ENCODE measurements at places on chromosomes 5 and 9.

- DNase-seq, result no peak
Measured at GRCh38 chr9:4788703-4789102, 4.0 kb upstream of the RCL1 start.

- DNase-seq, result no peak
Measured at GRCh38 chr5:53099546-53099945, 10.0 kb downstream of the MOCS2 start.

- no peak for DNase-seq
Measured at GRCh38 chr5:113682497-113683136, 169.1 kb downstream of the YTHDC2 start.

- no peak for DNase-seq
Measured at GRCh38 chr5:144504929-144505577, 334.4 kb downstream of the KCTD16 start.

DNA sequence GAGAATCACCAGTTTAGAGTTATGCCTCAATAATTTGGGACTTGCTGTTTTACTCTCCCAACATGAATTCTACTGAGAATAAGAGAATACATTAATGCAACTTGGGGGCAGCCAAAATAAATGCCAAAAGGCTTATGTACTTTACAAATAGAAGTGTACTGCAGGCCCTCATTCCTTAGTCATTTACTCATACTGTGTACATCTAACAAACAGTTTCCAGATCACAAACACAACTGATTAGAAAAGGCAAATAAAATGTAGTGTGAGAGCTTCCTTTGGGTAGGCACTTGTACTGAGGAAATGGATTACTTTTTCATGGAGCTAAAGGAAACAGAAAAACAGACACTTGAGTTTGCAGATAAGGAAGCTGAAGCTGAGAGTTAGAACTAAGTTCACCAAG is 12.6 kb downstream of the ANKDD1B start:
- DNase-seq, result no peak

DNA sequence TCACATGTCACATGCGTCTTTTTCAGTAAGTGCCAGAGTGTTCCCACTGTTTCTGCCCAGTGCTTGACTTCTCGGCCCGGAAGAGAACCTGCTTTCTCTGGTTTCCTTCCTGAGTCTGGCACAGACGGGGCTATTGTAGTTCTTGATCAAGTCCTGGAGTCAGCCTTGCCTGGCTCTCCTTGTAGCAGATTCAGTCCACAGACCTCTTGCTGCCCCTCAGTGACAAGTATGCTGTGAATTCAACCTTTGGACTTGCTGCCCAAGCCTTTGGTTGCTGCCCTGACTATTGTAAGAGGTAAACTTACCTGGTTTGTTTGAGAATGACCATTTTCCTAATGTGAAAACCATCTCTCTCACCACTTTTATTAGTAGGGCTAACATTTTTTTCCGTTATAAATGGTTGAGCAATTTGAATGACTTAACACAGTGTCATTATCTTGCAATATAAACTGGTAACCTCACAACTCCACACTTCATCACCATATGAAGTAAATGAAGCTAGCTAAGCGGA is 24.7 kb downstream of the ZBTB34 start:
- no peak for DNase-seq

DNA sequence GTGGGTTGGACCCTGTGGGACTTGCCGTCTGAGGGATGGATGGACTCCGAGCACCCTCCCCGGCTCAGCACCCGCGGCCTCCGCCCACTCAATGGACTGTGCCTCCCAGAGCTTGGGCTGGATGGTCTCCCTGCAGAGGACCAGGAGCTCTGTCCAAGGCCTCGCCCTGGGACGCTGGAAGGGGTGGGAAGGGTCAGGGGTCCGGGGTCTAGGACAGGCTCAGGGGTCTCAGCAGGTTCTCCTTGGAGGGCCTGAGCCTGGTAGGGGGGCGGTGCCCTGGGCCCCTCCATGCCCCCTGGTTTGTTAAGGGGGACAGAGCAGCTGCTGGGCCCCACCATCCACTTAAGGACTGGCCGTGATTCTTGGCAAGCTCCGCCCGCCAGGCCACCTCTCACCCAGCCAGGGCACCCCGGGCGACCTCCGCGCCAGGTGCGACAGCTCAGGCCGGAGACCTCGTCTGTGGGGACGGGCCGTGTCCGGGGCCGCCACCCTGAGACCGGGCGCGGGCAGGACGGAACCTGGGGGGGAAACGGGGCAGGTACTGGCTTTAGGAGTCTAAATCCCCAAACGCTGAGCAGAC is 29.2 kb downstream of the EXOC3 start:
- DNase-seq, result no peak

DNA sequence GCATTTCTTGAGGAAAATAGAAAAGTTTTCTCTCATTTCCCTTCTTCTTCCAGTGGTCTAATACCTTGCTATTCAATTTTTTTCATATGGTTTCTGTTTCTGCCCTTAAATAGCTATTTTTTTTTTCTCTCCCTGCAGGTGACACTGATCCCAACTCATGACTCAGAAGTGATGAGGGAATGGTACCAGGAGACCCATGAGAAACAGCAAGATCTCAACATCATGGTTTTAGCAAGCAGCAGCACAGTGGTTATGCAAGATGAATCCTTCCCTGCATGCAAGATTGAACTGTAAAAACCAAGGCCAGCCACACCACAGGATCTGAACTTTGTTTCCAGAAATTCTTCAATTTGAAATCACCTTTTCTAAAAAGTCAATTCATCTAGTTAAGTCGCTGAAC is 97.7 kb downstream of the MAP1B start:
- no peak for DNase-seq

DNA sequence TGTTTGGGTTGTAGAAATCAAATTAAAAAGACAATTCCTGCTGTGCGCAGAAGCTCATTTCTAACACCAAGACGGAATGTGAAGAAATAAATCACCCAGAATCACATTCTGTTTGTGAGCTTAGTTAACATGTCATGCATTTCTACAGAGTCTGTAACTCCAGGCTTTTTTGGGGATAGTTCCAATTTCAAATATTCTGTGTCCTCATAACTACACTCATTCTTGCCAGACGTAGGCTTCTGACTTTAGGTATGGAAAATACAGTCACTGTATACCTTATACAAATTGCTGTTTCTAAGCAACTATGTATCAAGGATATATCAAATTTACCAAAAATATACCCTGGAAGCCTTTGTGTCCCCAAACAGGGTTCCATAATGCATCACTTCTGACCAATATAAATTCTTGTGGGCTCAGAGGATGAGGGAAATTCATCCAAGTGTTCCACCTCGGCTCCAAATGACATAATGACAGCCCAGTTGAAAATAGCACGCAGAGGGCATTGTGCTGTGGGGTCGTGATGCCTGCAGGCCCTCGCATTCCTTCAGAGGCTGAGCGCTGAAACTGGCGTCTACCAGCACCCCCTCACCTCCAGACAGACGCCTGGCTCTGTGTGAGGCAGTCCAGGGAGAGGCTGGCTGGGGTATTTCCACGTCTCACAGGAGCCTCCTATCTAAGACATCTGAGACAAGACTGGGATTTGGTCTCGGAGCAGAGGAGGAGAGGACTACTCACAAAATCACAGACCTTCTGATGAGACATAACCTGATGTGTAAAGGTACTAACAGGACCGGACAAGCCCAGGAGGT is 79.8 kb downstream of the KLF4 start:
- DNase-seq, result no peak

GRCh38 chr5:161530700-161531099 is 15.8 kb downstream of the GABRB2 start:
- DNase-seq, result no peak

GRCh38 chr9:90770182-90770738 is 31.4 kb upstream of the SYK start:
- DNase-seq, result no peak

DNA sequence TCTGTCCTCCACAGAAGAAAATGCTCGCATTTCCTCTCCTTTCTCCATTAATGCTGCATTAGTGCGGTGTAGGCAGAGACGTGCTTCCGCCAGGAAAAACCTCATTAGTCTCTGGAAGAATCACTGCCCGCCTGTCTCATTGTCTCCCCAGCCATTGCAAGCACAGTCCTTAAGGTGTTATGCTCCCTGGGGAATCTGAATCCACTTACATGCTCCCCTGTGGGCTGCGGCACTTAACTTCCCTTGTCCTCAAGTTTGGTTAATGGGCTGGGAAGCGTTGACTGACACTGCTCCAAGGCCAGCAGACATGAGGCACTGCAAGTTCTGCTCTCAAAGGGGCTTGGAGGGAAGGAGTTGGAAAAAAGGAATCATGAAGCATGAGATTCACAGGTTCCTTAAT is 41.6 kb downstream of the TARS1 start:
- DNase-seq, result no peak

- DNase-seq, result no peak
Measured at GRCh38 chr5:148828511-148829247, 2.3 kb downstream of the ADRB2 start.

DNA sequence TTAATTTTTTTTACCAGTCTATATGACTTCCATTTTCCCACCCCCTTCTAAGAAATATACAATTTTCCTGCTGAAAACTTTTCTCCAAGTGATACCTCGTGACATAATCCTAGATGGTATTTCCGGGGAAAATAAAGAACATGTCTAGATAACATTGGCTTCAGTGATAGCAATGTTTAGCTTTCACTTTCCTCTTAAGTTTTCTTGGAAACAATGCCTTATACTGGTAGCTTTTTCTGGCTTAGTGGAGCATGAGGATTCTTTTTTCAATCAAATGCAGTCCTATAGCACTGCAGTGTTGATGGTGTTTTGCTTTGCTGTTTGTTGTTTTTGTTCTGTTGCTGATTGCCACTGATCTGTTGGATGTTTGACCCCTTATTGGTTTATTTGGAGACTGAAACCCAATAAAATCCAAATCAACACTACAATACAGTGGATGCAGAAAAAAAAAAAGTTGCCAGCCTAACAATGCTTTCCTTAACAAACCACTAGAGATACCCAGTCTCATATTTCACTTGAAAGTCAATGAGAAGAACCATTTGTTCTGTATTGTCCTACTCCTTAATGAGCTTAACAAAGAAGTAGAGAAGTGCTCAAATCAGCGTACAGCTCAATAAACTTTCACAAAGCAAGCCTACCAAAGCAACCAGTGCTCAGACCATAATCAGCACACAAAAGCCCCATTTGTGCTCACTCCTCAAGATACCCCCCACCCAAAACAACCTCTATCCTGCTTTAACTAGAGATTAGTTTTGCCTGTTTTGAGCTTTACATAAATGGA is 74.2 kb upstream of the GRAMD2B start:
- no peak for DNase-seq

GRCh38 chr5:177447066-177447610 is 524 bp downstream of the PRR7 start:
- DNase-seq, result no peak

GRCh38 chr5:106755066-106755465 is 915.7 kb downstream of the EFNA5 start:
- no peak for DNase-seq

DNA sequence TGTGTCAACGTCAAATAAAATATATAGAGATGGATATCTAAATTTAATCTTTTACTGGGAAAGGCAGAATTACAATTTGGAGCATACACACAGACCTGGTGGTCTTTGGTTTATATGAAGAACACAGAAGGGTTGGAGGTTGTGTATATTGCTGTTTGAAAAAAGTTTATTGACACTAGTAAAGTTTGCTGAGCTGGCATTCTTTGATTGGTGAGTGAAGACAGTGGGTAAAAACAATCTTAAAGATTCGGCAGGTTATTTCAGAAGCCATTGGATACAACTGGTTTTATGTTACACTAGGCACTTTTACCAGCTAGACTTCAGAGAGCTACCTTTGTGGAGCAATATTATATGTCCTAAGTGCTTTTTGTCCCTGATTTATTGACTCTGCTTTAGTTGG is 27.2 kb downstream of the IZUMO3 start:
- no peak for DNase-seq

DNA sequence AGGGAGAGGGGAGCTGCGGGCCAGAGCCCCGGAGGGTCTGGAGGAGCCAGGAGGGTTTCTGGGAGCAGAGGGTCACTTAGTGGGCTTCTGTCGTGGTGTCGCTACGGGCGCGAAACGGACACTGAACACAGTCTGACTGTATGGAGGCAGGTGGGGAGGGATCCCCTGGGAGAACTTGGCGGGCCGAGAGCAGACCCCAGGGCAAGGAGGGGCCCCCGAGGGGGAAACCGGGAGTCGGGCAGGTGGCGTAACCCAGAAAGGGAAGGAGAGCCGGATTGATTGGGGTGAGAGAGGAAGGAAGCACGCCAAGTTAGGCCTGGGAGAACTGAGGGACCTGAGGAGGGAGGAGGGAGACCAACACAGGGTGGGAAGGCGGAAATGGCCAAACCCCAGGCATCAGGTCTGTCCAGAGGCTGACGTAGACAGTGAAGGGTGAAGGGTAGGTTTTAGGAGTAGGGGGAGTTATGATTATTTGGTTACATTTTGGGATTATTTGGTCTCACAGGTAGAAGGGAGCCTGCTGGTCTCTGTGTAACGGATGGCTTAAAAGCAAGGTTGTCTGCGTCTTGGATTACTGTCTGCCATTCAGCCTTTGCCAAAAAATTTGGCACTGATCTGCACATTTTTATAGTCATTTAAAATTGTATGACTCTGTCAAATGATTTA is 3.3 kb upstream of the MSMP start:
- DNase-seq, result no peak

- DNase-seq, result no peak
Measured at GRCh38 chr5:89232139-89232603, 349.2 kb upstream of the MEF2C start.

GRCh38 chr9:135903358-135903656 is 4.0 kb downstream of the CAMSAP1 start:
- no peak for DNase-seq

GRCh38 chr5:143481697-143482531 is 78.4 kb upstream of the NR3C1 start:
- no peak for DNase-seq

- DNase-seq, result no peak
Measured at GRCh38 chr9:127568971-127569885, 42.8 kb upstream of the STXBP1 start.

GRCh38 chr9:123929177-123929869 is 603 bp downstream of the DENND1A start:
- DNase-seq, result no peak

Data from smooth muscle cell of the brain vasculature (primary cell).